Tibial nerve (tissue), 4 donors: ENCODE measurements at places on chromosomes 1 and 21.

GRCh38 chr1:44640200-44640853 is 34.0 kb downstream of the TMEM53 start:
- DNase-seq = no peak

GRCh38 chr1:16719571-16720350 is 20.6 kb upstream of the RNU1-4 start:
- no peak for DNase-seq

GRCh38 chr1:3261969-3262579 is 192.4 kb upstream of the ARHGEF16 start:
- no peak for DNase-seq

DNA sequence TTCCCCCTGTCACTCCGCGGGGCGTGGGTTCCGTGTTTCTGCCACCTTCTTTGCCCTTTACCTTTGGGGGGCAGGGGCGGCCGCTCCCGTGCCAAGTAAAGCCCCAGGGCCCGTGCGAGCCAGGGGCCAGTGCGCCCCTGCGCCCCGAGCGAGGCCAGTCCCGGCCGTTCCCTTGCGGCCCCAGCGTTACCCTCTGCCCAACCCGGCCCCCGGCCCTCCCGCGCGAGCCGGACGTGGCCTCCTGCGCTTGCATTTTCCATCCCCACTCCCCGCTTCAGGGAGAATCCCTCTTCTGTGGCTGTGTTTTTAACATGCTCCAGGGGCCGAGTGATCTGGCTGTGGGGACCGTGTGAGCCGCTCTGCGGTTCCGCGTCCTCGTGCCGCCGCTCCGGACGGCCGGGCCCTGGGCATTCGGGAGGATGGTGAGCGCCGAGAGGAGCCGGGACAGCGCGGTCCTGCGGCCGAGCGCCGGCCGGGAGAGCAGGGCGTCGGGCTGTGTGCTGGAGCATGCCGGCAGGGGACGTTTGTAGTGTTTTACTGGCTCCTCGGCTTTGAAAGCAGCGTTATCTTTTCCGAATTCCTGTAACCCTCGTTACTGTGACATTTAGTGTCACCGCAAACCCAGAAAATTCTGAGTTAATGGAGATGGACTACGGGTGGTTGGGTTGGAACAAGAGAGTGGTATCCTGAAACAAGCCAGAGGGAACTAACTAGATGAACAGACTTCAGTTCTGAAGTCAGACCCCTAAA is 1.0 kb downstream of the GALNT2 start:
- DNase-seq = no peak

DNA sequence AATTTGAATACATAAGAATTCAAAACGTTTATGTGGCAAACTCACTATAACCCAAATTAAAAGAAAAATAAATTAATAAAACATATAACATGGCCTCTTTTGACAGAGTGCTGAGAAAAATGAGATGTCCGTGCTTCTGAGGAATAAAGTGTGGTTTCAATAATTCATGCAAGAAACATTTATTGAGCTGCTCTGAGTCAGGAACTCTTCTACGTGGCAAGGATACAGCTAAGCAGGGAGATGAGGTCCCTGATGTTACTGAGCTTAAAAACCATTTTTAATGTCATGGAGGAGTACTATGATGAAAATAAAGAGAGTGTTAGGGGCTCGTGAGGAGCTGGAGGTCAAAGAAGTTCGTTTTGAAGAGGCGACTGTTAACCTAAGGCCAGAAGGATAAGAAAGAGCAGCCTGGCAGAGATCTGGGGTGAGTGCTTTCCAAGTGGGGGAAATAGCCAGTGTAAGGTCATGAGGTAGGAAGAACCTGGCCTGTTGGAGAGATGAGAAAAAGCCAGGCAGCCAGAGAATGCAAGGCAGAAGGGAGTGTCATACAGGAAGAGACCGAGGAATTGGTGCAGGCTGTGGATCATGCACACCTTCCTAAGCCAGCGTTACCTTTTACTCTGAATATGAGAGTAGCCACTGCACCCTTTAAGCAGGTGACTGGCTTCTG is 182.2 kb upstream of the DUSP10 start:
- DNase-seq = no peak

DNA sequence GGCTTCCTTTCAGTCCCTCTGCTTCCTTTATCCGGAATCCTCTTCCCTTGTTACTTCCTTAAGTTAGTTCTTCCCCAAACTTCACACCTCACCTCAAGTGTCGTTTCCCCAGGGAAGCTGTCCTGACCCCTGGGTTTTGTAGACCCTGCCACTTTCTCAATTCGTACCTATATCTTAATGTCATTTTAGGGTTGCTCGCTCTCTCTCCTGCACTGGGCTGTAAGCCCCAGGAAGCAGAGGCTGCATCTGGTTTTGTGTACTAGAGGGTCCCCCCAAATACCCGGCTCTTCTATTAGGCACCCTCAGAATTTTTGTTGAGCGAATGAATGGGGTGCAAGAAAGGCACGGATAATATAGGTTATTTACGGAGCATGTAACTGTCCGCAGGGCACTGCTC is 603 bp upstream of the OPRD1 start:
- DNase-seq = no peak

- DNase-seq = no peak
Measured at GRCh38 chr1:111025109-111025508, 61.4 kb upstream of the LRIF1 start.

DNA sequence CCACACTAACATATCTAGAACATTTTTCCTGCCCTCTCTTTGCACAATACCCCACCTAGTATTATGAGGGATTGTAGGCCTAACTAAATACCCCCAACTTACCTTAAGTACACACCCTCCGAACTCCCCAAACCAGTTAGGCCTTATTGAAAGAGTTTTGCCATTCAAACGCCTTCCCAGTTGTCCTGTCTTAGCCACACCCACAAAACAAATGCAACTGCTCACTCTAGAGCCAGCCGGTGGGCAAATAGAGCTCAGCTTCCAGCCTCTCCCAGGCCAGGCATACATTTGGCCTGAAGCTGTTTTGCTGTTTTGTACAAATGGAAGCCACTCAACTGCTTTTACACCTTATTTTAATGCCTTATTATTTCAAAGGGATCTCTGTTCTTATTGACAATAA is 224.2 kb upstream of the RUNX1 start:
- no peak for DNase-seq
